Left renal pelvis (tissue), 4 donors: ENCODE measurements at places on chromosomes 7 and 10. TPM values are rescaled to one million over a fixed set of nuclear protein-coding genes. Genes with fewer than 3 reads are reported as not detected.

- no peak for DNase-seq
Measured at GRCh38 chr7:45065031-45065995, 23.5 kb downstream of the NACAD start.

Gene ANKRD1
- polyA plus RNA-seq: 1.2 TPM

GRCh38 chr7:112157072-112157471, 49.1 kb downstream of the DOCK4 start:
- DNase-seq: no peak

- no peak for DNase-seq
Measured at GRCh38 chr10:90526721-90527120, 331.1 kb downstream of the HTR7 start.

DNA sequence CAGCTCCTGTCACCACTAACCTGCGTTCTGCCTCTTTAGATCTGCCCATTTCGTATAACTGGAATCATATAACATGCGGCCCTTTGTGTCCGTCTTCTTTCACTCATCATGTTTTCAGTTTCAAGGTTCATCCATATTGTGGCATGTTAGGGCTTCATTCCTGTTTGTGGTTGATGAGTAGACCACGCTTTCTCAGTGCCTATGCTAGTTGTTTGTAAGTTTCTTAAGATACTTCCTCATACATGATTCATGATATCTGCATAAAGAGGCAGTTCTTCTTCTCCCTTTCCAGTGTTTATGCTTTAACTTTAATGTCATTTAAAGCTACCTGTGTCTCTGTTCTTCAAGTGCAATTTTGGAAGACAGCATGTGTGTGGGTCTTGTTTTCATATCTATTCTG, 79.5 kb upstream of the FAM20C start:
- no peak for DNase-seq

DNA sequence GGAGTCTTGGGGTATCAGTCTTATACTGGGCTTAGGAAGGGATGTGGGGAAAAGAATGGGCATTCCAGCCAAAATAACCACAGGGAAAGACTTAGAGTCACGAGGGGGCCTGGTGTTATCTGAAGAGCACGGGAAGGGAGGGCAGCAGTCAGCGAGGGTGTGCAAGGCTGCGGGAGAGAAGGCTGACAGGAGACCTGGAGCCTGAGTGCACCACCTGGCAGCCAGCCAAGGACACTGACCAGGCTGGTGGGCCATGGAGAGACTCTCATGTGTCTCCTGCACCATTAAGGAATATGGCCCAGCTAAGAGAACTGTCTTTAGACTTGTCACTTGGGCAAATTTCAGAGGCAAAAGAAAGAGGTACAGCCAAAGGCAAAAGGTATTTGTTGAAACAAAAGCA, 69.6 kb downstream of the PKD1L1 start:
- DNase-seq: no peak
